ENCODE measurements at places on chromosomes 7 and 10. TPM values are rescaled to one million over a fixed set of nuclear protein-coding genes. Genes with fewer than 3 reads are reported as not detected.

DNA sequence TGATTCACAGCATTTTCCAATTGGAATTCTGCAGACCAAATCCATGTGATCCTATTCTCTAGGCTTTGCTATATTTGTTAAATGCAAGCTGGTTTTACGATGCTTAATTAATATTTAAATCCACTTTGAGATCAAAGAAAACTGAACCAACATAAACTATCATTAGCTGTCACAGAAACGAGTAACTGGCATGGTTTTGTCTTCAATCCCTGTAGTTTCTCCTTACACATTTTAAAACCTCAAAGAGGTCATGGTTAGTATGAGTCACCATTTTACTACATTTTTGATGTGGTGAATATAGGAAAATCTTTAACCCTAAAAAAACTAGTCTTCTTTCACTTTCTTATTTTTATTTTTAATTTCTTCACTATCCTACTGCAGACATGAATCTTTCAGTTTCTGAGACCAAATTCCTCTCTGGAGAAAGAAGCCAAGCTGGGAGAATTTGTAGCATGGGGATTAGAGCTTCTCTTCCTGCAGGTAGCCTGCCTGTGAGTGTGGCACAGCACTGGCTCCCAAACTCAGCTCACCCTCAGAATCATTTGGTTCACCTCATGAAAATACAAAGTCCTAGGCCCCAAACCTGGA is 8.7 kb upstream of the LIPM start:
- no peak for DNase-seq

DNA sequence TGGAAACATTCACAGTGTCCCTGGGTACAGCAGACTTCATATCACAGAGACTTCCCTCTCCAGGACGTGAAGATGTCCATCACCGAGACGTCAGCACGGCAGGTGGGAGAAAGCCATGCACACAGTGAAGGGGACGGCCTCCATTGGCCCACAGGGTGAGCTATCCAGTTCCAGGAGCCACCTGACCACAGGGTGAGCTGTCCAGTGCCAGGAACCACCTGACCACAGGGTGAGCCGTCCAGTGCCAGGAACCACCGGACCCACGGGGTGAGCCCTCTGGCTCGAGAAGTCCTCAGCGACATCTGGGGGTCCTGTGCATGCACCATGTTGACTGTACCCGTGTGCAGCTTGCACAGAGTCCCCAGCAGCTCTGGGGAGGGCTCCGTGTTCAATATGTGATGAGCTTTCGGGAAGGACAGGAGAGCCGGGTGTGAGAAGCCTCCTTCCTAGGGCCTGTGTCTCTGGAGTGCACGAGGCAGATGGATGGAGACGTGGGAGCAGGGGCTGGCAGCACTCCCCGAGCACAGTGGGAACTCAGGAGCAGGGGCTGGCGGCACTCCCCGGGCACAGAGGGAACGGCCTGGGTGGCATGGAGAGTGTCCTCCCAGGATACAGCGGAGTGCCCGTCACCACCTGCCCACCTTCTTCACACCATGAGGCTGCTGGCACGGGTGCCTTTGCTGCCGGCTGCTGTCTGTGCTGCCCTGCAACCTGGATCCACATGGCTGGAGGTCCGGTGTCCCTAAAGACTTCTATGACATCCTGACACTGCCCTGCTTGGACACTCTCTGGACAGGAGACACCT is 616.2 kb downstream of the DNAJB6 start:
- no peak for DNase-seq

The CRYGN gene
- polyA plus RNA-seq = not detected

The CTNNA3 gene
- polyA plus RNA-seq = 0.85 TPM

The HTRA1 gene
- 11.4 TPM for polyA plus RNA-seq

DNA sequence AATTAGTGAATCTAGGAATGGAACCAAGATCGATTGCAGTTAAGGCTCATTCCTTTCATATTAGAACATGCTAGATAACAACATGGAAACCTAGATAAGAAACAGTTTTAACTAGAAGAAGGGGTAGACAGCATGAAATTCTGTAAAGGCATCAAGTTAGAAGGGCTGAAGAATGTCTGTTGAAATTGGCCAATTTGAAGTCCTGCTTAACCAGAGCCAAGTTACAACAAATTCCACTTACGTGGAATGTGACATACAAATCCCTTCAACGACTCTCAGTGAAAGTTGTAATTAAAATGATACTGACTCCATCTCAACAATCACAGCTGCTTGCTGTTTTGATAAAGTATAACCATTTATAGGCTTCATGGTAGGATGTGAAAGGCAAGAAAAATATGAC is 1065.7 kb downstream of the DNAJB9 start:
- no peak for DNase-seq

DNA sequence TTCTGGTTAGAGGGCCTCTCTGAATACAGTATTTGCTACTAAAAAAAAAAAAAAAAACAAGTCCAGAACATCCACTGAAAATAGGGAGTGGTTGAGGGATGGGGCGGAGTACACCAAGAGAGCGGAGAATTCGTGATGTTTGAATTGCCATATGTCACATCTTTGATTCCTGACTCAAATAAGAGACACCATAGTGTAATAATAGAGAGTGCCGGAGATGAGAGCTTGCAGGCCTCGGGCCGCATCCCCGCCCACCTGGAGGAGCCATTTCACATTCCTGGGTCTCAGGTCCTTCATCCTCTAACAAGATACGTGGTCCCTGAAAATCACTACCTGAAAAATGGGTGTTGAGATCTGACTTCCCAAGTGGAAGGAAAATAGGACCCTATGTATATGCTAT is 46.8 kb downstream of the KIAA1549 start:
- no peak for DNase-seq

Measured in psoas muscle (tissue), 8 donors.